Neural crest cell (in vitro differentiated cells): ENCODE measurements at places on chromosomes 7 and 10.

GRCh38 chr7:37320848-37321468 is 127.7 kb downstream of the ELMO1 start:
- DNase-seq, result no peak

- no peak for DNase-seq
Observed at GRCh38 chr10:31381766-31382316, 62.8 kb downstream of the ZEB1 start.

- no peak for DNase-seq
Observed at GRCh38 chr7:69283421-69283820, 314.9 kb upstream of the AUTS2 start.

DNA sequence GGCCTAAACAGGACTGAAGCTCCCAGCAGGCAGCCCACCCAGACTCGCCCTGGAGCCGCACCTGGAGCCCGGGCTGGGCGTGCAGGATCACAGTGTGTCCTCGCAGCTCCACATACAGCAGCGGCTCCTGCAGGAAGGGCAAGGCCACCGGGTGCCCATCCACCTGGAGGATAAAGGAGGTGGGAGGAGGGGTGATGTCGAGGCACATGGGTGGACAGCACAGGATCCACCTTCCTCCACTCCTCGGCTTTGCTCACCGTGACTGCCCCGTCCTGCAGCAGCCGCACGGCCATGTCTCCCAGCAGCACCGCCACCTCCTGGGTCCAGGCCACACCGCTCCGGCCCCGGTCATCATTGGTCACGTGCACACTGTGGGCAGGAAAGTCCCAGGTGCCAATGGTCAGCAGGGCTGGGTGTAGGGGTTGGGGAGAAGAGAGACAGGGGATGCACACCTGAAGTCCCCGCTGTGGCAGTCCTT is 16.8 kb downstream of the ATP6V1F start:
- DNase-seq, result no peak

- no peak for DNase-seq
Observed at GRCh38 chr7:97576043-97576442, 155.8 kb upstream of the TAC1 start.

GRCh38 chr7:123867225-123867624 is 22.3 kb downstream of the HYAL4 start:
- no peak for DNase-seq
